ENCODE measurements at places on chromosomes 2 and 18.

- DNase-seq, result no peak
Observed at GRCh38 chr2:170276925-170277629, 99.1 kb downstream of the MYO3B start.

DNA sequence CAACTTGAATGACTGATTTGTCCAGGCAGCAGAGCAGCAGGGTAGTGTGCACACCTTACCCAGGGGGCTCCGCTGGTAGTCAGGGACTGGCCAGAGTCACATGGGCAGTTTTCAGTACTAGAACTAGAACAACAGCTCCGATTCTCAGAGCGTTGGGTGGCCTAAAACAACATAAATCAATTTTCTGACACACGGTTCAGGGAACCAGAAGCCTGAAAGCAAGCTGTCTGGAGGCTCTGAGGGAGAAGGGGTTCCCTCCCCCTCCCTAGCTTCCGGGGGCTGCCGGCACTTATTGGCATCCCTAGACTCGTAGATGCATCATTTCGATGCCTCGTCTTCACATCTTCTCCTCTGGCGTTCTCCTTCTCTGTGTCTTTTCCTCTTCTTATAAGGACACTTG is 13.4 kb upstream of the ITGB6 start:
- DNase-seq, result no peak

GRCh38 chr2:213162516-213163118 is 11.2 kb upstream of the IKZF2 start:
- no peak for DNase-seq

GRCh38 chr2:117815946-117816345 is 1.5 kb downstream of the DDX18 start:
- DNase-seq, result no peak

- DNase-seq, result no peak
Observed at GRCh38 chr2:165636959-165637358, 157.1 kb downstream of the GALNT3 start.

DNA sequence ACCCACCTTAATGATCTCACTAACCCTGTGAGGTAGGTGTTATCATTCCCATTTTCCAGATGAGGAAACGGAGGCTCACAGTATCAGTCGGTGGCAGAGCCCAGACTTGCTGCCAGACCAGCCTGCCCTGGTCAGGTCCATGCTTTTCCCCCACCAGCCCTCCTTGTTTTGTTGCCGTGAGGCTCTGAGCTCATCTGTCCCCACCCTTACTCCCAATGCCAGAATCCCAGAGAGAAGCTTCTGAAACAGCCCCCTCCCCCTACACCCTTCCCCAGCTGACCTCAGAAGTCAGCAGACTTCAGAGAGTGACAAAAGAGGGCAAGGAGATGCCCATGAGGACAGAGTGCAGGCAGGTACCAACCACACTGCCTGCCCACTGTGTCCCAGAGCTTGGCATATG is 20.8 kb upstream of the TNS1 start:
- DNase-seq, result no peak

DNA sequence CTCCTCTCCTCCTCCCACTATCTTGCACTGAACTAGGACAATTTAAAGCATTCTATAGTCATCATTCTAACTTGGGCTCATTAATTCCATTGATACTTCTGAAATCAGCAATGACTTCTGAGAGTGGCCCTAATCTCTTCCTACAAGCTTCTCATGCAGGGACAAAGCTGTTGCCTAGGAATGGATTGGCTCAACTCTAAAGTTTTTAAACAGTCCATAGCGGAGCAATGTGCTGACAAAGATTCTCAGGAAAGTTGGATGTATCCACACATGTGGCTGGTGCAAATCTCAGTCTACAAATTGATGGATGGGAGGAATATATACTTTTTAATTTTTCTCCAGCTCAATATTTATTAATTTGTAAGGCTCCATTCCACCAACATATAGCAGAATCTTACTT is 388.9 kb downstream of the SETBP1 start:
- DNase-seq, result no peak

DNA sequence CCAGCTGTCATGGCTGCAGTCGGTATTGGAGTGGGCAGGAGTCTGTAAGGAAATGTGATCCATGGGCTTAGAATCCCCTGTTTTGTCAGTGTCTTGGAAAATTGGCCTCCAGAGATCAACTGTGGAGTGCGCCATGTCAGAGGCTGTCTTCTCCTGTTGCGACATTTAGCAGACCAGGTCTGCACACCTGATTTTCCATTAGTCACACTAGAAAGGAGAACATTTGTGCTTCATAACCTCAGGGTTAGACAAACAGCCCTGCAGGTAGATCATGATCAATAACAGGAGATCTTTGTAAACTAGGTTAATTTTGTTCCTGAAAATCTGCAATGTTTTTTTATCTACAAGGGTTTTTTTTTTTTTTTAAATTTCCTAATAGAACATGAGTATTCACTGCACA is 28.0 kb downstream of the LDLRAD4 start:
- no peak for DNase-seq

GRCh38 chr2:20626698-20627513 is 24.0 kb downstream of the HS1BP3 start:
- no peak for DNase-seq

Data from HS-27A (cell line).